ENCODE measurements at places on chromosomes 7 and 10.

DNA sequence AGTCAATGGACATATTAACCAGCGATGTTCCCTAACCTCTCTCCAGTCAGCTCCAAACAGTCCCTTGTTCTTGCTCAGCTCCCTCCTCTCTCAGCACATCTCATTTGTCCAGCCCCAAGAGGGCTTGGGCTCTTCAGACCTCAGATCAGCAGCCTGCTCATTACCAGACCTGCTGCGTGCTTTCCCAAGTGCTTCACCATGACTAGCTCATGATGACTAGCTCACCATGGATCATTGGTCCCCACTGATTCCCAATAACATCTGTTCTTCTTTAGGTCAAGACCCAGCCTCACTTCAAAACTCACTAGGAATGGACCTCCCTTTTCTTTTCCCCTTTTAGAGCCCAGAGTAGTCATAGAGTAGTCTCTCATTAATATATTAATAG, 121.9 kb downstream of the SLC16A9 start:
- no peak for DNase-seq

DNA sequence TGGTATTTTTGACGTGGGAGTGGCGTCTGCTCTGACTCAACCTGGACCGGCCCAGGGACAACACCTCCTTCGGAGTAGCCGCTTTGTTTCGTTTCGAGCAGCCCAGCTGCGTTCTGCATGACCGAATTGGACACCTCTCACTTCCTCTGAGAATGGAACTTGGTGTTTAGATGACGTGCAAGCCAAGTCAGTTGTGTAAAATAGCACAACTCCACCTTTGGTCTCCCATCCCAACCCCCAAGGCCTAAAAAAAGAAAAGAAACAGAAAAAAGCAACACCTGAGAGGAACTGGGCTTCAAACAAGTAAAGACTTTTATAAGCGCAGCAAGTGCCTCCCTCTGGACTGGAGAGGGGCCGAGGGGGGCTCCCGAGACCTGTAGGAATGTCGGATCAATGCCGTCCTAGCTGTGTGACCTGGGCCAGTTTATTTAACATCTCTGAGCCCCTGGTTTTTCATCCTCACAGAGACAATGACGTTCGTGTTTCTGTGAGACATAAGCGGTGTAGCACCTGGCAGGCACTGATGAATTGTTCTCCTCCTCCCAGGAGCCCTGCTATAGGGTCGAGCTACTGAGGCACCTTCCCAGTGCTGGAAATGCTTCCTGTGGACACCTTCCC, 52.0 kb upstream of the SMNDC1 start:
- no peak for DNase-seq

DNA sequence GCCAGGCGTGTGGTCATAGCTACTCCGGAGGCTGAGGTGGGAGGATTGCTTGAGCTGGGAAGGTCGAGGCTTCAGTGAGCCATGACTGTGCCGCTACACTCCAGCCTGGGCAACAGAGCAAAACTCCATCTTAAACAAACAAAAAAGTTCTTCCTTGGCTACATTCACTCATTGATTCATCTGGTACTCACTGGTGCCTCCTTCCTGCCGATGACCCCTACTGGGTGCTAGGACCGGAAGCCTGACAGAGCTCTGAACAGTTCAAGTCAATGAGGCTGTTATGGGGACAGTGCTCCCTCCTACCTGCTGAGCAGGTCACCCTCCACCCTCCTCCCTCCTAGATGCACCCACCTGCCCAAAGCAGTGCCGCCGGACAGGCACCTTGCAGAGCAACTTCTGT, 4.9 kb downstream of the PCOLCE start:
- no peak for DNase-seq

GRCh38 chr7:149886018-149886415, 12.2 kb downstream of the ATP6V0E2 start:
- no peak for DNase-seq

DNA sequence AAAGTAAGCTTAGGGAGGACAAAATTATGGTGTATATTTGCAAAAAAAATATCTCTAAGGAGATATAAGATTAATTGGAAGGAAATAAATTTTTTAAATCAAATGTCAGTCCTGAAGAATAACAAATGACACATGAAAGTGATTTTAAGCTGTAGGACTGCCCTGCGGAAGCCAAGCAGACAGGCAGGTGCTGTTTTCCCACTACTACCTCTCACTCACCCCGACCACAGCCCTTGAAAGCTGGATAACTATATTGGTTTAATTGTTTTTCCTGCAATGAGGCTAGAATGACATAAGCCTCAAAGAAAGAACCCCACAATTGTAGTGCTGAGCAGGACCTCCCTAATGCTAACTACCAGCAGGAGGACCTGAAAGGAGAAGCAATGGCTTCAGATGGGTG, 68.6 kb upstream of the VIPR2 start:
- DNase-seq = no peak

- no peak for DNase-seq
These were observed 132.4 kb downstream of the TSPAN12 start for GRCh38 chr7:120725376-120726039.

DNA sequence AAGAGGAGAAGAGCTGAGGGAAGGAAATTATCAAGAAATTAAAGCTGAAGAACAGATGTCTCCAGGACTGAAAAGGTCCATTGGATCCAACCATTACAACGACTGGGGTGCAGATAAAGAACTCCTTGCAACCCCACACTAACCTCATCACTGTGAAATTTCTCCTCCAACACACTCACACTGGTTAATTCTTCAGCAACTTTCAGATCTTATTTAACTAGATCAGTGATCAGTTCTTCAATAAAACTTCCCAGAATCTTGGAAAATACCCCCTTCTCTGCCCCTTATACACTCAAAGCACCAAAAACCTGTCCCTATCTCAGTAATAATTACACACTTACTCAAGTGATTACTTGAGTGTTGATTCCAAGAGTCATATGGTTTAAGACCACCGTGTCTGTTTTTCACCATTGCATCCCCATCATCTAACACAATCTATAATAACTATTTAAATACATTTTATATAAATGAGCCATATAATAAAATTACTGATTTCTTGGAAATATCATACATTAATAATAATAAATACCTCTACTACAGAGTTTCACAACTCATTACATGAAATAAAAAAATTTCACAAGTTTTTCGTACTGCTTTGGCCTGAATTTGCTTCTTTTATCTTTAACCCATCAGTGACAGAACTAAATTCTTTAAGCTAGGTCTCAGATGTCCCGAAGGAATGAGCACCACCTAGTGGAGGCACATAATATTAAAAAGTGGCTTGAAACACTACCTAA, 123.7 kb downstream of the MPP7 start:
- DNase-seq = no peak

DNA sequence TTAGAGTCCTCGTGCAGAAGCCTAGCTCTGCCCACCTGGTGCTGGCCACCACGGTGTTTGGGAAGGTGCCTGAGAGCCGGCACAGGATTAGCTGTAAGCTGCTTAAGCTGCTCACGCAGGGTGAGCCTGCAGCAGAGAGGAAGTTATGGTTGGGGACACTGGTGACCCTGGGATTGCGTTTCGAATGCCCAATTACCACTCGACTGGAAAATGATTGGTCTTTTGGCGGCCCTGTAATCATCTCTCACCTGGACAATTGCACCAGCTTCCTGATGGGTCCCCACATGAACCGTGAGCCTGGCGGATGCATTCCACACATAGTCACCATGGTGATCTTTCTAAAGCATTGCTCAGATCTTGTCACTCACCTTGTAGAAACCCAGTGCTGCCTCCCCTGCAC, 442.3 kb upstream of the ZMIZ1 start:
- DNase-seq = no peak

GRCh38 chr7:114130866-114131265, 212.1 kb upstream of the PPP1R3A start:
- DNase-seq = no peak

- DNase-seq = no peak
These were observed 17.9 kb upstream of the CYREN start for GRCh38 chr7:135188298-135188984.

DNA sequence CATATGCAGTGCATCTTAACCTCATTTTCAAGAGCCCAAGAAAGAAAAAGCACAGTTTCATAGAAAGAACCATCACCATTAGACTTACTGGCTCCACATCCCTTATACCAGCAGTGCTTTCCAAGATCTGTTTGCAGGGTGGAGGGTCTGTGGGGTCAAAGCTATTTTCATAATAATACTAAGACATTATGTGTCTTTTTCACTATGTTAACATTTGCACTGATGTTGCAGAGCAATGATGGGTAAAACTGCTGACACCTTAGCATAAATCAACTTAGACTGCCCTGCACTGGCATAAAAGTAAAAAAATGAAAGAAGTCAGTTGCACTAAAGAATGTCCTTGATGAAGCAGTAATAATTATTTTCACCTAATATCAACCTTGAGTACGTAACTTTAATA, 166.2 kb downstream of the SKAP2 start:
- DNase-seq = no peak

DNA sequence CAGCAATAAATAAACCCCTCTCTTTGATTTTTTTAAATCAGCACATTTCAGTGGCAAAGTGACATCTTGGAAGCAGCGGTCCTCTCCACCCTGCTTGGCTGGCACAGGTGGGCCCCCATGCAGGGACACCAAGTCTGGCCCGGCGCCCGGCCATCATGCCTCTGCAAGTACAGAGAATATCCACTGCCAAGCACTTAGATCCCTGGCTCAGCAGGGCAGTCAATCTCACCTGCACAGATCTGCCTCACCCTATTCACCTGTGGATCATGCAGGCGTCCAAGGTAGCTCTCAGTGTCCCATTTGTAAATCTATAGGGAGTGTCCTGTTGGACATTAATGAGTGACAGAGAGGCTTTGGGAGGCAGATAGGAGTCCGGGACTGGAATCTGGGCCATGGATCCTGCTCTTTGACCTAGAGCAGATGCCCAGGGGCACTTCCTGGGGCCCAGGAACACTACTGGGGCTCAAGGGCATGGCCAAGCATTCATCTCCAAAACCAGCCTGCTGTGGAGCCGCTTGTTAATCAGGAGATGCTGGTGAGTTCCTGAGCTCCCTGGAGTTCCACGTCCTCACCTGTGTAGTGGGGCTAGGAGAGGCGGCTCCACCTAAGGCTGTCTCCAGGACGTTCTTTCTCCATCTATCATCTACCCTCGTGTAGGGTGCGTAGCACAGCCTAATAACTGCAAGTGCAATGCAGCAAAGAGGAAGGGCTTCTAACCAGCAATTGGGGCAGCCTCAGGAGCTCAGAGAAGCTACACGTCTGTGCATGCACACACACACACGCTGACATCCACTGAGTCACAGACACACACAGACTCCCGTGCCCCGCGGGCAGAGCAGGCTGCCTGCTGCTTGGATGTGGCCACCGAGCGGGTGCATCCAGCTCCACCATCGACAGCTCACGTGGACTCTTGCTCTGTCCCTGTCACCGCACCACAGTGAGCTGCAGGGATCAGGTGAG, 123.6 kb downstream of the OAT start:
- DNase-seq = no peak

DNA sequence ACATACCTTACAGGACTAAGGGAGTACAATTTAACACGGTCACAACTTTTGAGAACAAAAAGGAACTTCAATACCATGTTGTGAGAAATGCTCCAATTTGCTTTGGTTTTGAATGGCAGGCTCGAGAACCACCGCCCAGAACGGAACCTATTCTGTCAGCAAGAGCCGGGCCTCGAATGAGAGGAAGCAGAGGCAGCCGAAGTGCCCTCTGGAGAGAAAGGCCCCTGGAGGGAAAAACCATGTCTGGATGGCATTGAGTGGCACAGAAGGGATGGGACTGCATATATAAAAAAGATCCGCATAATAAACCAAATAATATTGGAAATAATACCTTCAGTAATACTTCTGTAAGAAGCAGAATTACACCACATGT, 85.6 kb downstream of the CHST15 start:
- no peak for DNase-seq

GRCh38 chr10:33211106-33211878, 123.2 kb downstream of the NRP1 start:
- peak; percentile 58 for DNase-seq

GRCh38 chr7:13276977-13277376, 589.5 kb downstream of the ARL4A start:
- DNase-seq = no peak

- no peak for DNase-seq
These were observed 158.8 kb upstream of the INHBA start for GRCh38 chr7:41861642-41862041.

DNA sequence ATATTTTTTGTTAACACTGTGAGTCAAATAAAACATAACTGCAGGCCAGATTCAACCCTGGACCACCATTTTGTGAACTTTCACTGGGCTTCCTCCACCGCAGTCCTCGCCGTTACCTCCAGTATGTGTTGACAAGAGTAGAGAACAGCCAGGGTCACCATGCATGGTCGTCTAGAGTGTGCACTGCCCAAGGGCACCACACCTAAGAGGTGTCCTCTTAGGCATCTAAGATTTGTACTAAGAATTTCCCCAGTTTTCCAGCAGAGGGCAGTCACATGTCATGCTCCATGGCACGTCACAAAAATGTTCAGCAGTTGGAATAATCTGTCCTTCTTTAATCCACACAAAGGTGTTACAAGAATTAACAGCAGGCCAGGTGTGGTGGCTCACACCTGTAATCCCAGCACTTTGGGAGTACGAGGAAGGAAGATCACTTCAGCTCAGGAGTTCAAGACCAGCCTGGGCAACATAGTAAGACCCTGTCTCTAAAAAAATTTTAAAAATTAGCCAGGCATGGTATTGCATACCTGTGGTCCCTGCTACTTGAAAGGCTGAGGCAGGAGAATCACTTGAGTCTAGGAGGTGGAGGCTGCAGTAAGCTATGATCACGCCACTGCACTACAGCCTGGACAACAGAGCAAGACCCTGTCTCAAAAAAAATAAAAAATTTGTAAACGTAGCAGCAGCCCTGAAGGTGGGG, 71.2 kb upstream of the FOXK1 start:
- DNase-seq = no peak

DNA sequence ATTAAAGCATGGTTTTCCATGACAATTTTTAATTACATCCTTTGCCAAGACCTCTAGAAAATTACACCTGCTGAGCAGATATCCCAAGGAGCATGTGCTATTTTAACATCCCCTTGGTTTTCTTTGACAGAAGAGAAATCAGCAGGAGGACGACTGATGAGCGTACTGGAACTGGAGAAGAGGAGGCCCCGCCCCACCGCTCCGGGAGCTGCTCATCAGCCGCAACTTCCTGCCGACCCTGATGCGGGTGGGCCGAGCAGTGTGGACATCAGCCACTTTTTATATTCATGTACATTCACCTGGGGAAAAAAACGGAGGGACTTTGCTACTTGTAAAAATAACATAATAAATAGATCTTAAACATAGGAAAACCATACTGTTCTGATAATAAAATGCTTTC, 54.2 kb downstream of the CDC123 start:
- no peak for DNase-seq

Measured in psoas muscle (tissue), 8 donors.